Right renal cortex interstitium (tissue), 3 donors: ENCODE measurements at places on chromosomes 11 and 22.

DNA sequence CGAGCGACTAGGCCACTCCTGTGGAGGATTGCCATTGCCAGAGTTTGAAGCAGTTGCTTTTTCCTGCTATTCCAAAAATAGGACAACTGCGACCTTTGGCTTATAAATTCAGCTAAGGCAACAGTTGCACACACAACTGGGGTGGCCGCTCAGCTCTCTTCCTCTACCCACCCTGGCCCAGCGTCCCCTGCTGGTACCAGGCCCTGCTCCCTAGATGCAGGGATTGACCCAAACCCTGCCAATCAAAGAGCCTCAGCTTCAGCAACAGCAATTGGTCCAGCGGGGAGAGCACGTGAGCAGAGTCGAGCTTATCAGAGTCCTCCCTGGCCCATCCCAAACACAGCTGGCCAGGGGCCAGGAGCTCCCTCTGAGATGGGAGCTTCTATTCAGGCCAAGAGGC lies 22.0 kb upstream of the CABP2 start:
- DNase-seq = no peak

GRCh38 chr11:71489311-71490043 lies 36.5 kb downstream of the NADSYN1 start:
- no peak for DNase-seq

DNA sequence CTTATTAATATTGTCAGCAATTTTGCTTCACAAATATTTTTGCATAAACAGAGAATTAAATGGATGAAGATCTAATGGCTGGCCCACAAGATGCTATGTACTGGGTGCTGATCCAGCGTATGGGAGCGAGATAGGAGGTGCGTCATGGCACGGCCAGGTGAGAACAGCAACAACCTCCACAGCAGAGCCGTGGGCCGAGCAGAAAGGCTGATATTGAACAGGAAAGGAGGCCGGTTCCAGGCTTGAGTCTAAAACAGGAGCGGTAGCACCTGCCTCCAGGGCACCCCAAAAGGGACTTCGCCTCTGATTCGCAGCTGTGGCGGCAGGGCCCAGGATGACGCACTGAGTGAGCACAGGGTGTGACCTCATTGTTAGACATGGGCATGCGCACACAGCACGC lies 1502.1 kb downstream of the TBC1D22A start:
- no peak for DNase-seq

GRCh38 chr11:30879322-30880005 lies 293.3 kb upstream of the MPPED2 start:
- no peak for DNase-seq

GRCh38 chr11:2917842-2918490 lies 11.3 kb downstream of the PHLDA2 start:
- DNase-seq = no peak

DNA sequence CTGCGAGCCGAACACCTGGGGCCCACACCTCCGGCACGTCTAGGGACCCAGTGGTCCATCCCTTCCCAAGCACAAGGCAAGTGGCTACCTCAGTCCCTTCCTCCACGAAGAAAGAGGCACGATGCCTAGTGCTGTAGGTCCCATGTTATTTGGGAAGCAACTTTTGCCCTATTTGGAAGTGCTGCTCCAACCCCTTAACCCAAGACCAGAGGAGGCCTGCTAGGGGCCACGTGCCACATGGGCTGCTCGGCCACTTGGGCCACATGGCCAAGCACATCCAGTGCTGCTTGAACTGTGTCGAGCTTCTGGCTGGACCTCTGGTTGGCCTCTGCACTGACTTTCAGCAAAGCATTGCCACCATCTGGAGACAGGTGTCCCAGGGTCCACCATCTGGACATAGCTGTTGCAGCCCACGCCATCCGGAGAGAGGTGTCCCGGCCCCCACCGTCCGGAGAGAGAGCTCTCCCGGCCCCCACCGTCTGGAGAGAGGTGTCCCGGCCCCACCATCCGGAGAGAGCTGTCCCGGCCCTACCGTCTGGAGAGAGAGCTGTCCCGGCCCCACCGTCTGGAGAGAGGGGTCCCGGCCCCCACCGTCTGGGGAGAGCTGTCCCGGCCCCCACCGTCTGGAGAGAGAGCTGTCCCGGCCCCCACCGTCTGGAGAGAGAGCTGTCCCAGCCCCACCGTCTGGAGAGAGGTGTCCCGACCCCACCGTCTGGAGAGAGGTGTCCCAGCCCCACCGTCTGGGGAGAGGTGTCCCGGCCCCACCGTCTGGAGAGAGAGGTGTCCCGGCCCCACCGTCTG lies 6.5 kb upstream of the B4GALNT4 start:
- no peak for DNase-seq

DNA sequence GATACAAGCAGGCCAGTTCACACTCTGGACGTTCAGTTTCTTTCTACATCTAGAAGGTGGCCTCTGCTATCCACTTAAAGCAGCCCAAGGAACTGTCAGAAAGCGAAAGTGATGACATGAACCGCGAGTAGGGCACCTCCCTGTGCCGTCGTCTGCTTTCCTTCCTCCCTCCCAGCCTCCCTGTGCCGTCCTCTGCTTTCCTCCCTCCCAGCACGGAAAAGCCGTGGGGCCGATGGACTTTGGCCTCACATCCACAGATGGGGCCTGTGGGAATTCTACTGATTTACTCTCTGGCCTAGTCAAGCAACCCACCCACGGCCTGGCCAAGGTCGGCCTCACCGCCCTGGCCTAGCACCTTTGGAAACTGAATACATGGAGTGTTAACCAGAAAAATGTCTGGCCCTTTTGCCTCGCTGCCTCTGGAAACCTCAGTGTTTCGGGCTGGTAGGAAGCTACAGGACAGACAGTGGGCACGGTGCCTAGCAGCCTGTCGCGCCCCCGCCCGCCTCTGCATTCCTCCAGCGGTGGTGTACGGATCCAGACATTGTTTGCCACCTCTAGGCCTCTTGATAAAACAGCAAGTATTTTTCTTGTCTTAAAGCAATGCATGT lies 14.2 kb downstream of the PEX26 start:
- no peak for DNase-seq

GRCh38 chr11:109986488-109986887 lies 106.7 kb upstream of the ZC3H12C start:
- no peak for DNase-seq

- DNase-seq = no peak
These were observed 86.0 kb downstream of the RRM1 start for GRCh38 chr11:4180441-4181183.

DNA sequence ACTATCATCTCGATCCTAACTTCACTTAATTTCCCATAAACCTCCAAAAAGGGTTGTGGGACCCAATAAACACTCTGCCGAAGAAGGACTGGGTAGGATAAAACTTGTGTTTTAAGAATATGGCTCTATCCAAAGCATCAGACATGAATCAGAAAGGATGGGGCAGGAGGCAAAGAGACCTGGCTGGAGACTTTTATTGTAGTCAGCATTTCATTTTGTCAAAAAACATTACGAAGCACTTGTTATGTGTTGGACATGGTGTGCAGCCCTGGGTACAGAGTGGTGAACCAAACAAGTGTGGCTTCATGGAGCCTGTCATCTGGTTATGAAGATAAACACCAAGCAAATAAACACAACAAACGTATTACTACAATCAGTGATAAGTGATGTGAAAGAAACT lies 17.3 kb downstream of the IL10RA start:
- DNase-seq = no peak

DNA sequence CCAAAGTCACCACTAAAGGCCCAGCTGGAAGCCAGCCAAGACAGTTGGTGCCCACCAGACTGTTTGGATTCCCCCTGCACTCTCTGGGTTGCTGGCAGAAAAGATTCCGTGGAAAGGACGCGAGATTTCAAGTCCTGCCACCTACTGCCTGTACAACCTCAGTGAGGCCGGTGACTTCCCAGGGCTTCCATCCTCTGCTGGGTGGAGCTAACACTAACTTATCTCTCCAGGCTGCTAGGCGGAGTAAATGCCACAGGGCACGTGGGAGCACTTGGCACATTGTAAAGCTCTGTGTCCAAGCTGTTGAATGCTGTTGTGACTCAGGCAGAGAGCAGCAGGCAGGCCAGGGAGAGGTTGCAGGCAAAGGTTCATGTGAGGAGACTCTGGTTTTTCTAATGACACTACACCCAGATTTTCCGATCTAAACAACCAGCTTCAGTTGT lies 50.9 kb upstream of the CDON start:
- no peak for DNase-seq

GRCh38 chr11:125586623-125587022 lies 6.0 kb upstream of the STT3A start:
- DNase-seq = no peak

- no peak for DNase-seq
These were observed 8.9 kb upstream of the PTPRJ start for GRCh38 chr11:47971501-47971900.

- no peak for DNase-seq
These were observed 1.9 kb downstream of the WBP2NL start for GRCh38 chr22:42000466-42000865.

DNA sequence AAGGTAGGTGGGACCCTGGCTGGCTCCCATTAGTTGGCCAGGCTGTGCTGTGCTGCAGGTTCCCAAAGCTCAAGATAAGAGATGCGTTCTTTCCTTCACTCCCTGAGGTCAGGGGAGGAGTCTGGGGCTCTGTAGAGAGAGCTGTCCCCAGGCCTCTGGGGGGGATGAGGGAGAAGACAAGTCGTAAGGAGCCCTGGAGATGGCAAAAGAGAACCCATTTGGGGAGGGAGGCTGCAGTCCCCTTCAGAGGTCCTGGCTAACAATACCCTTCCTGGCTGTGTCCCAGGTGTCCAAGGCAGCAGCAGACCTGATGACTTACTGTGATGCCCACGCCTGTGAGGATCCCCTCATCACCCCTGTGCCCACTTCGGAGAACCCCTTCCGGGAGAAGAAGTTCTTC lies 916 bp downstream of the GNG3 start:
- no peak for DNase-seq

DNA sequence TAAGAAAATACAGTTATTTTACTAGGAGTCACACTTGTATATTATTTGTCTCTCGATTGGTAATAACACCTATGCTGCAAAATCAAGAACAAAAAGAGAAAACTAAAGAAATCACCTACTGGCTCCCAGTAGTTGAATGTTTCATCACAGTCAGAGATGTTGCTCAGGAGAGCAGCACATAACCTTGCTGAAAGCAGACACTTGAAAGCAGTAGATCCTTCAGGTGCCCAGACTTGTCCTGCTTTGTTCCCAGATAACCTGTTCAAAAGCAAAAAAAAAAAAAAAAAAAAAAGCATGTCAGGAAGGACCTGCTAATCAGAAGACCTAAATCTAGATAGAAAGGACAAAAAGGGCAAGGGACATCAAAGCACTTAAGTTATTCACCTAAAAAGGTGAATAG lies 1.3 kb downstream of the ALG9 start:
- DNase-seq = no peak

DNA sequence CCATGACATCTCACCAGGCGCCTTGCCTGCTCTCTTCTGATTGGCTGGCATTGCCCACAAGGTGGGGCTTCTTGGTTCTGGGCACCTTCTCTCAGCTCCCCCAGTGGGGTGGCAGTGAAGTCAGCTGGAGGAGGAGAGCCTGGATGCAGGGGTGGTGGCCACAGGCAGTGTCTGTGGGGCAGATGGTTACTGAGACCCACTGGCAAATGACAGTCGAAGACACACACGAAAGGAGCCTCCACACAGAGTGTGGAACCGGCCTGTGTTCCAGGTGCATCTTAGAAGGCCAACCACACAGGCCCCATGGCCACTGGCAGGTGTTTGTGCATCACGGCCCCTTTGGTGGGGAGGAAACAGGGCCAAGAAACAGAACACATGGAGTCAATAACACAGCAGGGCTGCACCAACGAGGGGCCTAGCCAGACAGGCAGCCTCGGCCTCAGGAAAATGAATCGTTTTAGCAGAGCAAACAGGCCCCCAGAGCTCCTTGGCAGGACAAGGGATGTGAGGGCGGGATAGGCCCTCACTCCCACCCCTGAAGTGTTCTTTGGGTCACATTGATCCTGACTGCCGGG lies 683.4 kb downstream of the TBC1D22A start:
- no peak for DNase-seq

- no peak for DNase-seq
These were observed 7.9 kb downstream of the DDB2 start for GRCh38 chr11:47222696-47223095.

DNA sequence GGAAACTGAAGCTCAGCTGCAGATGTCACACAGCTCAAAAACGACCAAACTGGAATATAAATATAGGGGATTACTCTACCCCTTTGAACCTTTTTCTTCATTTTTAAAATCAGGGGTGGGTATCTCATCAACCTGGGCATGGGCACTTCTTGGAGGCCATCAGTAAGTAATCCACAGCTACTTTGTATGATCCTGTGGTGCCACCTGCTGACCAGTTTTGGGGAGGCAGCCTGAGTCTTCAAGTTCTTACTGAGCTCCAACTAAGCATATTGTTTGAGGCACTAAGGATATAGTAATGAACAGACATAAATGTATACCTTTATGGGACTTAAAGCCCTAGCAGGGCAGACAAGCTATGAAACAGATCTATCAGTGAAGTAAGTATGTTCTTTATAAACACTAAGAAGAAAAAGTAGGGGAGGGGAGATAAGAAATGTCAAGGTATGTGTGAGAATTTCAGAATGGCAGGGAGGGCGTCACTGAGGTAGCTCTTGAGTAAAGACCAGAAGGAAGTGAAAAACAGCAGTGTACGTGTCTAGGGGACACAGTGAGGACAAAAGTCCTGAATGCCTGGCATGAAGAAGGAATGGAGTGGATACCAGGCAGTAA lies 18.4 kb downstream of the TUB start:
- no peak for DNase-seq

DNA sequence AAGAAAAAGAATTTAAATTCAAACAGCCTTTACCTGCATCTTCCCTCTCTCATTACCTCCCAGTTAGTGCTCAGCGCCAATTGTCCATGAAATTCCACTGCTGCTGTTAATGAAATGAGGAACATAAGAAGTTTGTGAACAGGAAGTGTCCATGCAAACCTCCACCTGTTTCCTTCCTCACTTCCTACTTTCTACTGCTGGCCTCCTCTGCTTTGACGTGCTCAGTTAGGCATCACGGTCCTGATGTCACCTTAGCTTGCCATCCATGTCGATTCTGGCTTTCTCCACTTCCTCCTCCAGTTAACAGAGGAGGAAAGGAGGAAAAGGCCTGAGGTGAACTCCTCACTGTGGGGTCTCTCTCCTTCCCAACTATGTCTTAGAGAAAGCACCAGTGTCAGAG lies 26.9 kb upstream of the HTR3A start:
- no peak for DNase-seq

GRCh38 chr11:121067453-121067852 lies 33.6 kb upstream of the TECTA start:
- no peak for DNase-seq

DNA sequence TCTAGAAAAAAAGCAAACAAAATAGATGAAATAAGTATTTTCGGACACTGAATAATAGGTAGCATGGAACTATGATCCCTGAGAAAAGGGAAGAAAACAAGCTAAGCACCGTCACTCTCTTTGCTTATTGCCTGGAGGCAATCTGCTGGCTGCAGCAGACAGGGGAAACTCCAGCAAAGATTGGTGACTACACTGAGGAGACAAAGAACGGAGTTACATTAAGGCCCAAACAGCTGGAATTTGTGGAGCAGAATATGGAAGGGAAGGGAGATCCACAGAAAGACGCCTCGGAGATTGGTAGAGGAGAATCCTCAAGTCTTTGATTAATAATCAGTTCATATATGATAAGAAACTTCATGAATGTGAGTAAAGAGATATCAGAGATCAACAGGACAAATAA lies 150.2 kb downstream of the TYR start:
- no peak for DNase-seq
